ENCODE measurements at places on chromosomes 4 and X.
A peak's percentile ranks its signal among the peaks of the same experiment; 100 is the strongest.

GRCh38 chr4:11183356-11183740, 245.3 kb downstream of the HS3ST1 start:
- no peak for DNase-seq

GRCh38 chrX:153903991-153904957, at the start of gene AVPR2:
Gene AVPR2 (plus strand): TSS chrX:153904673. CDS start chrX:153905146, 473 bp downstream.
- DNase-seq, result no peak

DNA sequence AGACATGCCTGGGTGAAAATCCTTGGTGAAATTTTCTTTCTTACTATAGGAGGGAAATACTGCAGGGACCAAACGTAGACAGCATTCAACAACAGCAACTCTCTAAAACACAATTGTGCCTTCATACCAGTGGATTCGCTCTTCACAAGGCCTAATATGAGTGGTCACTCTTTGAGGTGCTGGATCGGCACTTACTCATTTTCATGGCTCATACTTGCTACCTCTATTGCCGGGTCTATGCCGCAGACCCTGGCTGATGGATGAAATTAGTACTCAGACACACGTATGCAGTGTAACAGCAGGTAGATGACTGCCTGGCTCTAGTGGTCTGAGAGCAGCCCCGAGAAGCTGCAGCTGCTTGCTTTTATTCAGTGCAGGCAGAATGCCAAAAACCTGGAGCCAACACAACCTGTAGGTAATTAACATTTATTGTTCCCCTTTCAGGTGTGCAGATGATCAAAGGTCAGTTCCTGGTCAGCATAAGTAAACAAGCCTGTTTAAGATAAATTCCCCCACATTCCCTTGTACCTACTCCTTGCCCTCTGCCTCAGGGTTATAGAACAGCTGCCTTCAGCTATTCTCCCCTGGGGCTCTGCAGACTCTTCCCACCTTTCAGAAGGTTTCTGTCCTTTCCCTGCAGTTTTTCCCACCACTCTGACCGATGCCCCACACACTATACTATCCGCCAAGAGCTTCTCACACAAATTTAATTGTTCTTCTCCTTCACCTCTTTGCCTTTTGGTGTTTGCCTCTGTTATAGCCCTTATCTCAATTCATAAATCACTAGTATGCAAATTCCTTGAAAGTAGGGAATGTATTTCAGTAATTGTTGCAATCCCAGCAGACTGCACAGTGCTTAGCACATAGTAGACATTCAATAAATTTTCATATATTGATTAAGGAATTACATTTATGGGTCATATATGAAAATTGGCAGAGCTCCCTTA, 210.0 kb downstream of the SPANXN3 start:
- DNase-seq, result no peak

- DNase-seq, result no peak
Observed at GRCh38 chr4:153966641-153967040, 177.8 kb upstream of the SFRP2 start.

- DNase-seq, result no peak
Observed at GRCh38 chrX:134949271-134949670, 41.5 kb upstream of the SMIM10 start.

- DNase-seq, result no peak
Observed at GRCh38 chr4:16351161-16351560, 124.9 kb upstream of the TAPT1 start.

GRCh38 chr4:48542888-48543287, 52.8 kb downstream of the ZAR1 start:
- no peak for DNase-seq

DNA sequence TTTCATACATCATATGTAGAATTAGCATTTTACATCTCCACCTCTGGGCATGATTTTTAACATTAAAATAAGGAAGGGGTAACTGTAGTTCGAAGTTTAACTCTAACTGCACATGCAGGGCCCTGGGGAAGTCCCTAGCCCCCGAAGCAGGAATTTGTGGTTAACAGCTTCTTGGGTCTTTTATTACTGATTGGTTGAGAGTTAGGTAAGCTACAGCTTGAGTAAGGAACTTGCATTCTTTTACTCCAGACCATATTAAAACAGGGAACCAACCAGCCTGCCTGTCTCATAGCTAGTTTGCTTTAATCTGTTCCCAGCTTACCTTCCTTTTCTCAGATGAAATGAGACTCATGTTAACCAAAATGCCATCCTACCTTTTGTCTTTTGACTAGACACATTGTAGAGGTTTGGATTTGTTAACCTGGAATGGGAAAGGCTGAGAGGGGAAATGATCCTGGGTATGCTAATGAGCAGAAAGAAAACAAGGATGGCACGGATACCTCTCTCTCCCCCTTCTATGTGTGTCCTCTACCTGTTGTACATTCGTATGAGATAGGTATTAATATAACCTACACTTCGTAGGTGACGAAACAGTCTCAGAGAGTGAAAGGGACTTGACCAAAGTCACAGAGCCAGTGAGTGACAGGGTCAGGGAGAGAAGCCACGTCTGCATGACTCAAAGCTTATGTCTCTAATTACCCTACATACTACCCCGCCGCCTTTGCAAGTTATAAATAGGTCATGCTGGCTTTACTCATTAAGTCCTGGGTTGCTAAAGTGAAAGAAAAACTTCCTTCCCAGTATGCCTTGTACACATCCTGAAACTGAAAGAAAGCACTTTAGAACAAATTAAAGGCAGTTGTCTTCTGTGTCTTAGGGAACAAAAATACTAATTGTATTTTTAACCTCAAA, 119.5 kb upstream of the AFF2 start:
- DNase-seq, result peak; percentile 28

GRCh38 chrX:110417128-110417527, 58.5 kb downstream of the RTL9 start:
- DNase-seq, result no peak

DNA sequence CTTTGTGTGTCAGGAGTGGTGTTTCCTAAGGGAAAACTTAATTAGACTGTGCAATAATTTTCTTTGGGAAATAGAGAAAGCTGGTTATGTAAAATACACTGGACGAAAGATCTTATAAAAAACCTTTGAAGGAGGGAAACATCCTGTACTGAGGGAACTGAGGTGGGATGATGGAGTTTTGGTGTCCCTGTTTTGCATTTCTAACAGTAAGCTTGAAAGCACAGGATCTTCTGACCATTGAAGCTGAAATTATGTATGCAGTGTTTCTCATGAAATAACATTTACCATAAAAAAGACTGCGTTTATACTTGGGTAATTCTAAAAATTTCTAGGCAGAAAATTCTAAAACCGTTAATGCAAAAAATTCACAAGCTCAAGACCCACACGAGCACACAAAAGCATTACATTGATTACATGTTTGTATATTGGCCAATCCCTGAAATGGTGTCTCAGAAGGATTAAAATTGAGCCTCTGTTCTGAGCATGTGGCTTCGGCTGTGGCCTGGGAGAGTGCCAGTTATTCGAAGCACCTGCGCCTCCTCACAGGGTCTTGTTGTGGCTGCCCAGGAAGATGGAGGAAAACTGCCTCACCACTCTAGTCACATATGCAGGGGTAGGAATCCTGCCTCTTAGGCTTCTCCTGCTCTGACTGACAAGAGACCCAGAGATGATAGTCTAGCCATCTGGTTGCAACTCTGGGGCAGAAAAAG, 49.5 kb downstream of the JADE3 start:
- no peak for DNase-seq

DNA sequence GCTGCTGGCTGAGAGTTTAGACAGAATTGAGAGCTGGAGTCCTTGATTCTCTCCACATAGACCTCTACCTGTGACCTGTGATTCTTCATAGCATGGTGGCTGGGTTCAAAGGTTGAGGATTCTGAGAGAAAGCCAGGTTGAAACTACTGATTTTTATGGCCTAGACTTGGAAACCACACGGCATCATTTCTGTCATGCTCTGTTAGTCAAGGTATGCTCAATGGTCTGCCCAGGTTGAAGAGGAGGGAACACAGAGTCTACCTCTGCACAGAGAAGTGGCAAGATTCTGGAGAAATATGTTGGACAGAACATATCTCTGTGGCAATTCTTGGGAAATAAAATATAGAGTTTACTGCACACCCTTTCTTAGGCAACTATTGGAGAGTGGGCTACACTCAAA, 57.2 kb upstream of the CXorf66 start:
- DNase-seq, result no peak

GRCh38 chr4:158169506-158169905, 3.3 kb downstream of the GASK1B start:
- DNase-seq, result no peak

DNA sequence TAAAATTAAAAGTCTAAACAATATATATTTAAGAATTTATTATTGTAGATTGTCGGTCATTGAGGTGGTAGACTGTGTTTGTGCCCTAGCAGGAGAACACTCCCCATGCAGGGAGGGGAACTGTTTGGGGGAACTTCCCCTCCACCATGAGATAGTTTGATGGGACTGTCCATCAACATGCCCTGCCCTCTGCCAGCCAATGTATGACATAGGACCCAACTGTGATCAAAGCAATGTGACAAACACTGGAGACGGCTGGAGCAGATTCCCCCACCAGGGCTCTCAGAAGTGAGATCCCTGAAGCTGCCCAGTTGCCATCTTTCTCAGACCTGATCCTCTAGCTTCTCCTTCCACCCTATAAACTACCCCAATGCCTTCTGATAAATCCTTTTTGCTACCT, 44.9 kb downstream of the SH3KBP1 start:
- no peak for DNase-seq

DNA sequence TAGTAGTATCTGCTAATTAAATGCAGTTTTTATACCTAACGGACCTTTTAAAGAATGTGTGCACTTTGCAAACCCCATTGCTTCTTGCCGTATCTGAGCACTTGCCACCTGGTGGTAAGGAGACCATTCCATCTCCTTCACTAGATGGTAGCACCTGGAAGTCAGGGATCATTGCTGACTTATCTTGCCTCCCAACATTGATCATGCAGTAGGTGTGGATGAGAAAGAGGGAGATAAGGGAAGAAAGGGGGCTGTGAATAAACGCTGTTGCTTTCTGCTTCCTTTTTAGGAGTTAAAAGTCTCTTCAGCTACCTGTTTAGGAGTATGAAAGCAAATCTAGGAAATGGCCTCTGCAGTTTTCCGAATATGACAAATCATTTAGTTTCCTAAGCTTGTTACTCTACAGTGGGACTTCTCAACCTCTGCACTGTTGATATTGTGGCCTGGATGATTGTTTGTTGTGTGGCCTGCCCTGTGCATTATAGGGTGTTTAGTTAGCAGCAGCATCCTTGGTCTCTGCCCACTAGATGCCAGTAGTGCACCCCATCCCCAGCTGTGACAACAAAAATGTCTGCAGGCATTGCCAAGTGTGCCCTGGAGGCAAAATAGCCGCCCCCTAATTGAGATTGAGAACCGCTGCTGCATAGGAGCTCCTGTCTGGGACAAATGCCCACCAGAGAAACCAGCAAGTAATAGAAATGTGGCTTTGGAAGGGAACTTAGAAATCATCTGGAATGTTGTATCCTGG, 38.8 kb downstream of the GAB1 start:
- DNase-seq, result no peak

GRCh38 chrX:25536307-25536970, 520.7 kb upstream of the ARX start:
- no peak for DNase-seq

DNA sequence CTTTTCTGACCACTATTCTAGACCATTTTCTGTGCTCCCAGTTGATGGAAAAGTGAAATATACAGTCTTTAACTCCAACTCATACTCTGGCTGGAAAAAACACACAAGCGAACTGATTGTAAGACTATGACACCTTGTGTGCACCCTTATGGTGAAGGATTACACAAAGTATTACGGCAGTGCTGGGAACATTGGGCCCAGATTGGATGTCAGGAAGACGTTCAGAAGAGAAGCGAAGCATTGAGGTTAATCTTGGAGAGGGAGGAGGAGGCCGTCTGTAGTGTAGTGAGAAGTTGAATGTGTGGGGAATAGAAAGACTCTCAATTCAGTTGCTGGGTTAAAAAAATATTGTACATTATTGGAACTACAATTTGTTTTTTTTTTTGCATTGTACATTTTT, 50.0 kb downstream of the GRIA2 start:
- no peak for DNase-seq

GRCh38 chrX:64398088-64398487, 2.8 kb upstream of the MTMR8 start:
- no peak for DNase-seq

GRCh38 chrX:119069128-119069527, 3.7 kb upstream of the CT47C1 start:
- DNase-seq, result no peak

- DNase-seq, result no peak
Observed at GRCh38 chr4:167274351-167274750, 40.1 kb upstream of the SPOCK3 start.

DNA sequence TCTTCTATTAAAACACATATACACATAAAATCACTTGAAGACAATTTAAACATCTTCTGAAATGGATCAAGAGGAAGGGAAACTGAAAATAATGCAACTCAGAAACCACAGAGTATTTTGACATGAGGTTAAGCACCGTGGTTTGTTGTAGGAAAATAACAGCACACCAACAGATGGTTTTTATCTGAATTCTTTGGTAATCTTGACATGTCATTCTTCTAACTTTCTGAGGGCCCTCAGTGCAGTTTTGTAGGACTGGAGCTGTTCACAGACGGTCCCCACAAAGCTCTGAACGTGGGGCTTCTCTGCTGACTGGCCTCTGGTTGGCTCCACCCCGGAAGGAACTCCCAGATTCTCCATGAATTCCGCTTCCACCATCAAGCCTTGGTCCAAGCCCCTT, 16.0 kb upstream of the TLR8 start:
- DNase-seq, result no peak

DNA sequence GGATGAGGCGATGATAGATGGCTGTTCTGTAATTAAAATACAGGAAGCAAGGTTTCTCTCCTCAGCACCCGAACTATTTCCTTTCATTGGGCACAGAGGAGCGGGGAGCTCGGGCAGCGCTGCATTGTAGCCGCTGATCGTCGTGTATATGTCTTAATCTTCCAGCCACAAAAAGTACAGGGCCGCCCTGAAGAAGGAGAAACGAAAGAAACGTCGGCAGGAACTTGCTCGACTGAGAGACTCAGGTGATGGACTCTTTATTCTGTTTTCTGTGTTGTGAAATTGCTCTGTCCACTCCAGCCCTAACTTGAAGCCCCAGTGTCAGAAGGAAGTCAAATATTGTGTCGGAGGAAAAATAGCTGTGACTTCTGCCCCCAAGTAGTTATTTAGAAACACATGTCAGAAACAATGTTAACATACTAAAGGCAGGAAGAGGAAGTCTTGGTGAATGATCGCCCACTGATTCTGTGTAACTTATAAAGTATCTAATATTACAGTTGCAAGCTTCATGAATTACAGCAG, 546 bp downstream of the ZRSR2 start:
- DNase-seq, result no peak

GRCh38 chr4:43133566-43133965, 241.1 kb downstream of the GRXCR1 start:
- no peak for DNase-seq

GRCh38 chrX:132068405-132068804, 45.3 kb downstream of the STK26 start:
- DNase-seq, result no peak

DNA sequence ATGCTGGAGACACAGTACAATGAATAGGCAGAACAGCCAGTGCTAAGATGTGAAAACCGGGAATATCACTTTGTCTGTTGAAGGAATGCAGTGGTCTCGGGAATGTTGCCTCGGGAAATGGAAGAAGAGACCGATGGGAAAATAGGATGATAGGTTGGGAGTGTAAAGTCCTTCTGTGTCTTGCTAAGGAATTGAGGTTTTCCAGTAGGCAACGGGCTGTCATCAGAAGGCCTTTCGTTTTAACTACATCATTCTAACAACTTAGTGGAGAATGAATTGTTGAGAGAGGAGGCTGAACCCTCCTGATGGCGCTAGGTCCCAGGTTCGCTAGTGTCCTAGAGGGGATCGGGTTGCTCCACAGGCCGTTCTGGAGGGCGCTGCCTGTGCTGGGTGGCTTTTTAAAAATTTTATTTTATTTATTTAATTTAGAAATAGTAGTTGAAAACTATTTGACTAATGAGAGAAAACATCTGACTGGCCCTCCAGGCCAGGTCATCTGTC, 730 bp downstream of the VBP1 start:
- no peak for DNase-seq
